Panc1 (cell line): ENCODE measurements at places on chromosomes 16 and 17.

DNA sequence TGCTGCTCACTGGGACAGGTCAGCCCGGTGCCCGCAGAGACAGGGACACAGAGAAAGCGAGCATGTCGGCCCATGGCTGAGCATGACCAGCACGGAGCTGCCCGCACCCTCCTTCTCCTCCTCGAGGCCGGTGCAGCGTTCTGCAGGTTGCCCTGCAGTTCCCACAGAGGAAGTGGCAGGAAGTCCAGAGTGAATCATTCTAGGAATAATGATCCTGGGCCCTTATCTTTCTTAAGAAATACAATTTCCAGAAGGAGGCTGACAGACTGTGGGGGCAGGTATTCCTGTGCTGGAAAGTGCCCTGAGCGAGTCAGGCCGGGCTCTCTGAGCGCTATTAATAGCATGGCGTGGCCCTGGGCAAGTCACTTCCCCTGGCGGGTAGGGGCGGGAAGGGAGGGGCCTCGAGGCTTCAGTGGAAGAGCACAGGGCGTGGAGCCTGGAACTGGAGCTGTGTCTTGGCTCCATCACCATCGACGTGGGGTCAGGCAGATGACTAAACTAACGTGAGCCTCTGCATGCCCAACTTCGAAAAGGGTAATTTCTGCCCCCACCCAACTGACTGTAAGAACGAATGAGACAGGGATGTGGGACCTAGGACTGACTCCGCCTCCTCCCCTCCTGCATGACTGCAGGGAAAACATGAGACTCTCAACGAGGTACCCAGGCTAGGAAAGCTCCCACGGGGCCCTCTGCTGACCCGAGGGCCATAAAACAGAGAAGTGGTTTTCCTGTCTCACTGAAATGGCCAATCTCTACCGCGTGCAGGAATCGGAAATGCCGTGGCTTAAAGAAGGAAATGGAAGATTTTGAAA is 9.8 kb downstream of the TMEM204 start:
- no peak for DNase-seq

DNA sequence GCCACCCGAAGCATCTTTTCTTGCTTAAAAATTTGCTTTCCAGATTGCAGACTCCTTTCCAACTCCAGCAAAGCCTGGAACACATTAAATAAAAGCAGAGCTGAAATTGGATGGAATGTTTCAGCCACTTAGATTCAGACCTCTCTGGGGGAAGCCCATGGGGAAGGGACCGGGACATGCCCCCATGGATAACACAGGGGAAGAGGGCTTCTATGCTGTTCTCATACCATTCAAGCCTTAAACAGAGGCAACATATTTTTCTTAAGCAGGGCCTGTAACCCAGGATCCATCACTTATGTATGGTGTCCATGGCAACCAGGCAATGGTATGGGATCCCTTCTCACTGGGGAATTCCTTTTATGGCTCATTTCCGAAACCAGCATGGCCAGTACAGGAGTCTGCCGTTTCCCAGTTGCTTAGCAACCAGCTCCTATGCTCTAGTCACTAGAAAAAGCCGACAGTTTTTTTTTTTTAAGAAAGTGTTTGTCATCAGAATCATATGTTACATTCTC is 62.0 kb upstream of the MARCHF10 start:
- no peak for DNase-seq

DNA sequence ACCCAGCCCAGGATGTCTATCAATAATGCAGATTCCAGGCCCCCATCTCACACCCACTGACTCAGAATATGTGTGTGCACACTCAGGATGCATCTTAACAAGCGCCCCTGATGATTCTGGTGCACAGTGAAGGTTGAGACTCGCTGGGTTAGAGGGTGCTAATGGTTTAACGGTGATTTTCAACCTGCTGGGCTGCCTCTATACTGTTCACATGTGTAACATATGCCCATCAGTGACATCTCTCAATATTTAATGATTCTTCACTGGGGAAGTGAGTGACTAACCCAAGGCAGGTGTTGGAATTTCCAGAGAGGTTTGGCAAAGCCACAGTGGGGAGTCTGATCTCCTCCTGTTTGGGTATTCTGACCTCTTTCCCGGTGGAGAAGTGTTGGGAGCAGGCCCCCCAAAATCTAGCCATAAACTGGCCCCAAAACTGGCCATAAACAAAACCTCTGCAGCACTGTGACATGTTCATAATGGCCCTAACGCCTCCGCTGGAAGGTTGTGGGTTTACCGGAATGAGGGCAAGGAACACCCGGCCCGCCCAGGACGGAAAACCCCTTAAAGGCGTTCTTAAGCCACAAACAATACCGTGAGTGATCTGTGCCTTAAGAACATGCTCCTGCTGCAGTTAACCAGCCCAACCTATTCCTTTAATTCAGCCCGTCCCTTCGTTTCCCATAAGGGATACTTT is 4.1 kb upstream of the DOC2B start:
- DNase-seq: no peak

DNA sequence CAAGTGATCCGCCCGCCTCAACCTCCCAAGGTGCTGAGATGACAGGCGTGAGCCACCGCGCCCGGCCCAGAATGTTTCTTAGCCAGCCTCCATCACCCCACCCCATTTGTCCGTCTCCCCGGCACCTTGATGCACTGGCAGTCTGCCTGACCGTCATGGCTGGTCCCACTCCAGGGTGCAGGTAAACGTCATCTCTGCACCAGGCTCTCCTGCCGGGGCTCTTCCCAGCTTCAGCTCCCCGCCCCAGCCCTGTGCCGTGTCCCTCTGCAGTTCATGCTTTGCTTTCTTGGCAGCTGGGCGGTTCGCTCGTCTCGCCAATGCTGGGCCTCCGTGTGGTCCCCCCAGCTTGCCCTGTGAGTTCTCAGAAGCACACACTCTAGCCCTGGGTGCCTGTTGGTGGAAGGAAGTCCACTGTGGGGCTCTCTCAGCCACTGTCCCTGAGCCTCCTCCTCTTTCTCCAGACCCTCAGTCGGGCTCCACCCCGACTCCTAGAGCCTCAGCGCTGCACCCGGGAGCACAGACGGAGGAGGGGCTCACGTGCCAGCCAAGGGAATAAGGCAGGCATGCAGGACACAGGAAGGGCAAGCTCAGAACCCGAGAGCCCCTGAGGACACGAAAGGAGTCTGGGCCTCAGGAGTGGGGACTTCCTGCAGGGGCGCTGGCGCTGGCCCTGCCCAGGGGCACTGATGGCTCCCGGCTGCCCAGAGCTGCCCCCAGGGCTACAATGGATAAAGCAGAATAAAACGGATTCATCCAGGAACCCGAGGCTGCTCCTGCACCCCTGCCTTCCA is 12.0 kb downstream of the HS3ST6 start:
- DNase-seq: no peak

GRCh38 chr17:72110231-72110941 is 10.4 kb upstream of the SOX9 start:
- no peak for DNase-seq

- DNase-seq: no peak
Observed at GRCh38 chr16:30342751-30343490, 12.2 kb downstream of the CD2BP2 start.

DNA sequence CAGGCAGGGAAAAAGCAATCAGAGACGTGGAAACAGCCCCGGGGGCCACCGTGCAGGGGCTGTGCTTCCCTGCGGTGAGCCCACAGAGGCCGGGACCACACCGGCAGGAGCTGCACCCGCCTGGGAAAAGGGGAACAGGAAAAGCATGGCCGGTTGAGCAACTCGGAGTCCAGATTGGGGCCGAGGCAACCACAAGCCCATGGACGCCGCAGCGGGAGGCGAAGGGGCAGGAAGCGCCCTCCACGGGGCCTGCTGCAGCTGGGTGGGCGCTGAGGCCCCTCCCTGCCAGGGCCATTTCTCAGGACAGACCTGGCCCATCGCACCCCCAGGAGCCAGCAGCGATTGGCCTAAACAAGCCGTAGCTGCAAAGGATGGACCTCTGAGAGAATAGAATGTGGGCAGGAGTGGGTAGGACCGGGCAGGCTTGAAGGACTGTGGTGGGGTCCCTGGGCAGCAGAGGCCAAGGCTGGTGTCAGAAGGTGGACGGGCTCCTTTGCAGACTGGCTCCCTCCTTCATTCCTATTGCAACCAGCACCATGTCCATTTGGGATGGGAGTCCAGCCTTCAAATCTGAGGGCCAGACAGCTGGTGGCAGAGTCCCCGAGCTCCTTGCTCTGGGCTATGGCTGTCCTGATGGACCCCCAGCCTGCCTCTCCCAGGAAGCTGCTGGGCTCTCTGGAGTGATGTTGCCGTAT is 30.4 kb downstream of the COX4I1 start:
- DNase-seq: no peak

DNA sequence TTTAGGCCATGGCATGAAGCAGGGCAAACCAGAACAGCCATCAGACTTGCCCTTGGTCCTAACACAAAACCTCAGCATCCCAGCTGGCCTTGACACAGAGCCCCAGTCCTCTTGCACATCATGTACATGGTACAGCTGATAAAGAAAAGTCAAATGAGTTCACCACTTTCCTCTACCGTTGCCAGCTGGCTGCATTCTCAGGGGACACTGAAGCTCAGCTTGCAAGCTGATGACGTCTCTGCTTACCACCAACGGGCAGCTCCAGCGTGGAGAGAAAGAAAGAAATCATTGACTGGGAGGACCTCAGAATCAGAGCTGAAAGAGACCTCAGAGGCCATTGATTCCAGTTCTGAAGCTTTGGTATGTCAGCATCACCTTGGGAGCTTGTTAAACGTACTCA is 80.7 kb upstream of the CES5A start:
- DNase-seq: no peak

GRCh38 chr17:80798595-80799537 is 192.8 kb upstream of the CHMP6 start:
- no peak for DNase-seq

DNA sequence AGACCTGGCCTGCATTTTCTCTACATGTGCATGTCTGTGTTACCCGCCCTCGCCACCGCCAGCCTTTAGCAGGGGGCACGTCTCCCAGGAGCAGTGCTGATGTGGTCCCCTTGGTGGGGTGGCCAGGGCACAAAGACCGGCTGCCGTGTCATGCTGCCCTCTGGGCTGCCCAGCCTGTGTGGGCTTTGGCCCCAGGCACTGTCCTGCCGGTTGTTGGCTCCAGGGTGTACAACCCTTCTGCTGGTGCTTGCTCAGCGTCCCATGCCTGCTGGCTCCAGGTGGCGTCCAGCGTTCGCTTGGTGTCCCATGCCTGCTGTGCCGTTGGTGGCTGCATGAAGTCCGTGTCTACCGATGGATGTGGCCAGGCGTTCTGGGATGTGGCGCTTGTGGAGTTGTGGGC is 4.1 kb downstream of the BAIAP2 start:
- DNase-seq: no peak

- DNase-seq: no peak
Observed at GRCh38 chr17:83091257-83092141, 12.1 kb downstream of the METRNL start.

DNA sequence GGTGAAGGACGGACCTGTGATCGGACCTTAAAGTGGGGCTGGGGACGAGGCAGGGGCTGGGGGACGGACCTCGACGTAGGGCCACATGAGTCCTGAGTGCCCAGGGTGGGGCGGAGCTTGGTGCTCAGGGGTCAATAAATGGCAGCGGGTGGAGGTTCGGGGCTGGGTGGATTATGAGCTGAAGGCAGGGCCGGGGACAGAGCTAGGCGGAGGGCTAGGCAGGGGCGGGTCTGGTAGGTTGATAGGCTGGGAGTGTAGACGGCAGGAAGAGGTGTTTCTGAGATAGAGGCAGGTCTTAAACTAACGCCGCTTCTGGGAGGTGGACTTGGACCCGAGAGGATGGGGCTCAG is 733 bp downstream of the CHRNB1 start:
- DNase-seq: no peak
